CMK (cell line): ENCODE measurements at places on chromosomes 16 and 17.

GRCh38 chr16:55711959-55712876 lies 56.4 kb downstream of the SLC6A2 start:
- DNase-seq, result no peak

GRCh38 chr17:31392002-31392855 lies 754 bp downstream of the RAB11FIP4 start:
- DNase-seq, result no peak

DNA sequence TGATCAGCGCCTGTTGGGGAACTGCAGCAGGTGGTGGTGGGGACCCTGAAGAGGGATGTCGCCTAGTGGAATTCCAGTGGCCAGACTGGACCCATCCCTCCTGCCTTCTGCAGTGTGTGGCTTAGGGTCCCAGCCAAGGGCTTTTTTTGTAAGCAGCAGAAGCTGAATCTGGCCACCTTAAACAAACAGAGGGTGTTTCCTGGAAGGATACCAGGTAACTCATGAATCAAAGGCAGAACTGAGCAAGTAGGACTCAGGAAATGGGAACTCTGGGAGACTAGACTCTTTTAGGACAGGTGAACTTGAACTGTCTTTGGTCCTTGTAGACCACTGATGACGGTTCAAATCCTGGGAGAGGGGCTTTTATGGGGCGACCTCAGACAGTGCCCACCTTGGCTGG lies 124.0 kb downstream of the ABCC6 start:
- no peak for DNase-seq

GRCh38 chr17:75410141-75410540 lies 4.7 kb upstream of the GRB2 start:
- DNase-seq, result no peak
